Stimulated activated CD8-positive, alpha-beta memory T cell treated with anti-CD3 and anti-CD28 coated beads, Interleukin-4, amount 100 ng/mL, for 1 hour (primary cell): ENCODE measurements at places on chromosomes 3 and 15.

DNA sequence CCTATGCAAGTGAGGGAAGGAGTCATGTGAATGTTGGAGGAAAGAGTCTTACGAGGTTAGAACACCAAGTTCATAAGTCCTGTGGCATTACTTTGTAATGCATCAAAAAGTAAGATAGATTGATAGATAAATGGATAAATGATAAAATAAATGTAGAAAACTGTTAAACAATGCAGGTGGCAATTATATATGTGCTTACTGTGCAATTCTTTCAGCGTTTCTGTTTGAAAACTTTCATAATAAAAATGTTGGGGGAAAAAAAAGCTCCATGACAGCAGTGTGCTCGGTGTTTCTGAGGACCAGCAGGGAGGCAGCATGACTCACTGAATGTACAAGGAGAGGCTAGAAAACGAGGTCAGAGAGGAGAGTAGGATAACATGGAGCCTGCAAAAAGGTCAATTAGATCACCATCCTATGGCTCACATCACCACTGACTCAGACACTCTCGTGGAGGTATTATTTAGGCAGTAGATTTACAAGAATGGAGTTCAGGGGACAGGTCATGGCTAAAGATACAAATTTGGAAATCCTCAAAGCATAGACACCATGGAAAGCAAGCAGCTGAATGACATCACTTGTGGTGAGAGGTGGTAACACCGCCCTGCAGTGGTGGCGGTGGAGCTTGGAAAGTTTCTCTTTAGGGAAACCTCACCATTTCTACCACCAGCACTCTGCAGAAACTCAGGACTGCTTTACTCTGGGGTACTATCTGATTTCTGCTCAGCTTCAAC is 219.8 kb downstream of the CTNNB1 start:
- DNase-seq: no peak

- DNase-seq: no peak
Measured at GRCh38 chr15:68337826-68338225, 60.3 kb downstream of the FEM1B start.

GRCh38 chr3:87167628-87168456 is 59.3 kb upstream of the CHMP2B start:
- DNase-seq: no peak

DNA sequence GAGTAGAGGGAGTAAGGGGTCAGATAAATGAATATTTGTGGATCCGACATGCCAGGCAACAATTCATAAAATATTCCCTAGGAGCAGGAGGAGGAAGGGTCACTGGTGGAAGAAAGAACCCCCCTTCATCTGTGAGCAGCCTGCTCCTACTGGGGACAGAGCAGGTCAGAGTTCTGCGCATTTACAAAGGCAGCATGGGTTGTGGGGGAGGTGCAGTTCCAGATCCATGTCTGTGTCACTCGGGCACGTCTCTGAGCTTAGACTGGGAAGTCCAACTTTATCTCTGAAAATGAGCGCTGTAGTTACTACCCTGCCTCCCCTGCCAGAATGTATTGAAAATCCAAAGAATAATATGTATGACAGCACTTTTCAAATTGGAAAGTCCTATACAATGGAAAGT is 115.2 kb downstream of the GABRG3 start:
- no peak for DNase-seq

- DNase-seq: no peak
Measured at GRCh38 chr15:35932531-35932930, 386.6 kb upstream of the DPH6 start.

DNA sequence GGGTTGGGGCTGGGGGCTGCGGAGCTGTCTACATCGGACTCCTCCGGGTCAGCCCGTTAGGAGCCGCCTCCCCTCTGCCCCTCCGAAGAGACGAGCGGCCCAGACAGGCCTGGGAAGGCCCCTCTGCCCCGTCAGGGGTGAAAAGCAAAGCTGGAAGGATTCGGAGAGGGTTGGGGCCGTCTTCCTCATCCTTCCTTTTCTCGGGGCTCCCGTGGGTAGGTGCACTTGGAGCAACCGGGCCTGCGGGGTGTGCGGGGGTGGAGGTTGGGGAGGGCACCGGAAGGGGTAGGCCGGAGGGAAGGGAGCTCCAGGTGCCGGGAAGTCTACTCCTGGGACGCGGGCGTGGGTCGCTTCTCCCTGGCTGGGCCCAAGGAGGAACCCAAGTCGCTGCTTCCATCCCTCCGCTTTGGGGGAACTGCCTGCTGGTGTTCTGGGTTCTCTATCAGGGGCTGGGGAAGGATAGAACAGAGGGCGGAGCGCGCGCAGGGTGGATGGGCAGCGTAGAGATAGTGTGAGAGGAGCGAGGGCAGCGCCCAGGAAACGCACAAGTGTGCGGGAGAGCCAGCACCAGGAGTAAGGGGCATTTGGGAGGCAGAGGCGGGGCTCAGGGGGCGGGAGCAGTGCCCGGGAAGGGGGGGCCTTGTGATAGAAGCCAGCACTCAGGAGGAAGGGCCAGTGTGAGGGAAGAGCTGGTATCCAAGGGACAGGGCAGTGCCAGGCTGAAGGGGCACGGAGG is 590 bp downstream of the POLR2H start:
- DNase-seq: no peak

GRCh38 chr15:64738226-64739095 is 36.9 kb downstream of the RBPMS2 start:
- no peak for DNase-seq

GRCh38 chr15:70741677-70742293 is 21.6 kb downstream of the UACA start:
- no peak for DNase-seq

GRCh38 chr15:92095693-92096092 is 242.2 kb downstream of the SLCO3A1 start:
- no peak for DNase-seq

DNA sequence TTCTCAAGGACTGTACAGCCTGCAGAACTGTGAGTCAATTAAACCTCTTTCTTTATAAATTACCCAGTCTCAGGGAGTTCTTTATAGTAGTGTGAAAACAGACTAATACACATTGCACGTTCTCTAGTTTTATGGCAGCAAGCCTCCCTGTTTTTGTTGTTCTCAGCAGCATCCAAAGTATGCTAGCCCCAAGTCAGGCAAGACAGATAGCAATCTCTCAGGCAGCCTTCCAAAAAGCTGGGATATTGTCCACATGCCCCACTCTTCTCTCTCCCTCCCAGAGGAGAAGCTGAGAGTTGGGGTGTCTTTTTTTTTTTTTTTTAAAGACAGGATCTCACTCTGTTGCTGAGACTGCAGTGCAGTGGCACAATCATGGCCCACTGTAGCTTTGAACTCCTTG is 130.6 kb downstream of the ISL2 start:
- no peak for DNase-seq

GRCh38 chr3:5195605-5196004 is 8.1 kb downstream of the EDEM1 start:
- no peak for DNase-seq

GRCh38 chr3:48013288-48013980 is 2.8 kb downstream of the MAP4 start:
- DNase-seq: no peak

GRCh38 chr3:132545471-132545870 is 51.6 kb upstream of the ACKR4 start:
- DNase-seq: no peak

- no peak for DNase-seq
Measured at GRCh38 chr15:70077188-70078147, 20.2 kb downstream of the TLE3 start.

DNA sequence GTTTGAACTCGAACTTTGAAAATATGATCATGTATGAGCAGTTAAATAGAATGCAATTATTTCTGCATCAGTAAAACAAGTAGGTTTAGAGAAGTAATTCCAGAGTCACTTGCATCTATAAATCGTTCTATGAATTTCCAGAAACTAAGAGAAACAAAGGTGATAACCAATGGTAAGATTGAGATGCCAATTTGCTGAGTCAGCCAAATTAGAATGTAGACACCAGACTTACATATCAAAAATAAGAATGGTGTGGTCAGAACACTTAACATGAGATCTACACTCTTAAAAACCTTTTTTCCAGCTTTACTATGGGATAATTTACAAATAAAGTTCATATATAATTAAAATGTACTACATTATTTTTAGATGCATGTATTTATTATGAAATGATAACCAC is 1435.9 kb downstream of the OTOL1 start:
- DNase-seq: no peak

GRCh38 chr15:46708226-46708625 is 1009.1 kb upstream of the SEMA6D start:
- no peak for DNase-seq

DNA sequence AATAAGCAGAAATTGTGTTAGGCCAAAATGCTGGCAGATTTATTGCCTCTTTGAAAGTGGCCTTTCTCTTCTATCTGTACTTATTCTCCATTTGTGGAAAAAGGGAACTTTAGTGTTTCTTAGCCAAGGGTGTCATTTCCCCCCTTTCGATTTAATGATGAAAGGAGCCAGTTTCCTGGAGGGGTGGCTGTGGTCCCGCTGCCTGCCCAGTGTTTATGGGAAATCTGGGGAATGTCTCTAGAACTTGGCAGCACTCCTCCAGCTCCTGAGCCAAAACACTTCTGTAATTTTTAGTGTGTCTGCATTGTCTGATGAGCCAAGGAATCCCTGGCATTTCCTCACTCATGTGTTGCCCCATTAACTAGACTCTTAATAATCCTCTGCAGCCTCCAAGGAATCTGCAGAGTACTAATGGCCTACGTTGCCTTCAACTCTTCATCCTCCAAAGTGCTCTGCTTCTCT is 448.8 kb downstream of the GRM7 start:
- no peak for DNase-seq

- DNase-seq: no peak
Measured at GRCh38 chr3:41987627-41988026, 25.7 kb upstream of the ULK4 start.

GRCh38 chr3:123813876-123814275 is 70.3 kb downstream of the MYLK start:
- DNase-seq: no peak

GRCh38 chr15:100259266-100259665 is 82.5 kb downstream of the ADAMTS17 start:
- no peak for DNase-seq

GRCh38 chr3:69300296-69300695 is 85.6 kb downstream of the FRMD4B start:
- no peak for DNase-seq

- DNase-seq: no peak
Measured at GRCh38 chr3:105440113-105440512, 73.4 kb downstream of the ALCAM start.

GRCh38 chr15:57306161-57306943 is 70.0 kb upstream of the CGNL1 start:
- peak; percentile 53 for DNase-seq

DNA sequence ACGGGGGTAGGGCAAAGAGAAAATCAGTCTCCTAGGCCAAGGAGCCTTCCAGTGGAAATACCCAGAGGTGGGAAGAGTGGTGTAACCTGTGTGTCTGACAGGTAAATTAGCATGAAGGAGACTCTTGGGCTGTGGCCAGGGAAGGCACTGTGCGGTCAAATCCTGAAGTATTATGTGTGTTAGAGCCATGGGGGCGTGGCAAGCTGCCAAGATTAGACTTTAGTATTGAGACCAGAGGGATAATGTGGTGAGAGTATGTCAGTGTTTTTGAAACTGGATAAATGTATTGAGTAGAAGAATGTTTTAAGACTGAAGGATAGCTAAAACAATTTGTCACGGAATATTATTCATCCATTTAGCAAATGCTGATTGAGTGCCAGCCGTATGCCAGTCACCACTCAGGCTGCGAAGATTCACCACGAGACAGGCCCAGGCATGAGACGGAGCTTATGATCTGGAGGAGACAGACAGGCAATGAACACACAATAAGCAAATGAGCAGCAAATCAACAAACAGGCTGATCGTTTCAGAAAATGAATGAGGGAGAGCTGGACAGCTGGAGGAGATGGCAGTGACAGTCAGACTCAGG is 445.9 kb downstream of the MCTP2 start:
- no peak for DNase-seq

DNA sequence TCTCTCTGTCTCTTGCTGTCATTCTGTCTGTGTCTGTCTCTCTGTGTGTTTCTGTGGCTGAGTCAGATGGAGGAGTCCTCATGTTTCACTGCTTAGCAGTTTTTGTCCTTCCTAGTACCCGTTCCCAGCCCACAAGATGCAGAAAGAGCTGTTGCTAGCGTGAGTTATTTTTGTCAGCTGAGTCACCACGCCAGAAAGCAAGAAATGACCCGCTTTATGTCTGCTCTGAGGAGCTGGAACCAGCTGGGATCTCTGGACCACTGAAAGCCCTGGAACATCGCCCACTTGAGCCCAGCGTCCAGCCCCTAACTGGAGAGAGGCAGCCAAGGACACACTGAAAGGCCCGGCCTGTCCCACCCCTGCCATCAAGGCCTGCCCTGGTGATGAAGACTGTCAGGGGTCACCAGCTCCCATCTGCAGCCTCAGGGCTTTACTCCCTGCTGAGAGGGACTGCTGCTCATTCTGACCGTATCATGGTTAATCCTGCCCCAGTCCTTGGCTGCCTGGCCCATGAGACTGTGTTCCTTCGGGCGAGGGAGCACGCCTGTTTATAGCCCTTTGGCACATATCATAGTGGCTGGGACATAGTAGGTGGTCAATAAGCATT is 101.7 kb upstream of the TPM1 start:
- DNase-seq: no peak

GRCh38 chr15:75153087-75153486 is 48.6 kb upstream of the C15orf39 start:
- no peak for DNase-seq

GRCh38 chr15:56964182-56964581 is 45.7 kb downstream of the TCF12 start:
- DNase-seq: no peak

DNA sequence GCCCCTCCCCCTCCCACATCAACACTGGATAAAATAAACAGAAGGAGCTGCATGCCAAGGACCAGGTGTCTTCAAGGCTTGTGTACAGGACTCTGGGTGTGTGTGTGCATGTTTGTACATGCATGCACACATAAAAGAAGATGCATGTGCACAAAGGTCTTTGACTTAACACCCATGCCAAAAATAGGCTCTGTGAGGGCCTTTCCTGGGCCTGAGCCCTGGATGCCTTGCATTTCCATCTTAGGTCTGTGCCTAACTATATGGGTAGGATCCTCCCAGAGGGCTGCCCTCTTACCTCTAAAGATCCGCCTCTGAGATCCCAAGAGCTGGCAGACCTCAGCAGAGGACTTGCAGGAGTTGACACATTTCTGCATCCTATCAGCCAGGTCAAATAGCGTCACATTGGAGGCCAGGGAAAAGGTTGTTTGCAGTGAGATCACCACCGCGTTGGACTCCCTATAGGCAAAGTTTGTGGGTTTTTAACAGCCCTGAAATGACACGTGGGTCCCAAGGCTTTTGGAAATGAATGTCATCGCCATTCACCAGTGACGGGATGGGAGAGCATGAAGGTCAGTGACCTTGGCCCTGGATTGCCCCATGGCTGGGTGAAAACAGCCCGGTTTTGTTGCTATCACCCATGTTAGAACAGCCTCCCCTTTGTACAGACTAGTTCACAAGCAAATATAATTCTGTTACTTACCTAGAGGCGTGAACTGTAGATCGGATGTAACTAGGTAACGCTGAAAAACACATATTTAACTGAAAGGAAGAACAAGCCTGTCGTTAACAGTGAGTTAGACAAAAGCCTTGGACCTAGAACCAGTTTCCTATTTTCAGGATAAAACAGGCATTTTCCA is 54.0 kb downstream of the HEG1 start:
- DNase-seq: no peak

- no peak for DNase-seq
Measured at GRCh38 chr3:85867072-85867471, 908.3 kb downstream of the CADM2 start.
